CD8-positive, alpha-beta T cell (primary cell): ENCODE measurements at places on chromosomes 16 and 17.
A peak's percentile ranks its signal among the peaks of the same experiment; 100 is the strongest.

- no peak for DNase-seq
Measured at GRCh38 chr17:12438813-12439586, 226.7 kb upstream of the MYOCD start.

GRCh38 chr17:2700030-2700490 is 11.5 kb downstream of the CLUH start:
- no peak for DNase-seq

- DNase-seq: no peak
Measured at GRCh38 chr17:13909901-13910519, 159.3 kb upstream of the COX10 start.

DNA sequence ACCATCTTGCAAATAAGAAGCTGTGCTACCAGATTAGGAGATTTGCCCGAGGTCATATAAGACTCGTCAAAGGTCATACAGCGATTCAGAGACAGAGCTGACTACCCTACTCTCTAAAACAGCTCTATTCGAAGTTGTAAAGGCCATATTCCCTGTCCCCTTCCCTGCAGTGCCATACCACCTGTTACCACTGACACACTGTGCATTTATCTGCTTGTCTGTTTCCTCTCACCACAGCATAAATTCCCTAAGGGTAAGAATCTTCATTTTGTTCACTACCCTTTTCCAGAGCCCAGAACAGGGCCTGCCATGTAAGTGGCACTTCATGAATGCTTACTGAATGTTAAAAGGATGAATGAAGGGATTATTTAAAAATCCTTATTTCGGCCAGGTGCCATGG is 3.4 kb upstream of the KSR1 start:
- no peak for DNase-seq

- DNase-seq: no peak
Measured at GRCh38 chr17:38417210-38417951, 10.9 kb upstream of the ARHGAP23 start.

- DNase-seq: peak; percentile 96
Measured at GRCh38 chr17:42744806-42745617, at the start of gene EZH1. TSS of gene EZH1 (minus strand) at chr17:42745040. CDS start at chr17:42728941, 16,099 bp downstream.
